ENCODE measurements at places on chromosomes 7 and 10.

GRCh38 chr10:69335063-69335587 is 56.8 kb downstream of the HK1 start:
- peak; percentile 85 for DNase-seq

DNA sequence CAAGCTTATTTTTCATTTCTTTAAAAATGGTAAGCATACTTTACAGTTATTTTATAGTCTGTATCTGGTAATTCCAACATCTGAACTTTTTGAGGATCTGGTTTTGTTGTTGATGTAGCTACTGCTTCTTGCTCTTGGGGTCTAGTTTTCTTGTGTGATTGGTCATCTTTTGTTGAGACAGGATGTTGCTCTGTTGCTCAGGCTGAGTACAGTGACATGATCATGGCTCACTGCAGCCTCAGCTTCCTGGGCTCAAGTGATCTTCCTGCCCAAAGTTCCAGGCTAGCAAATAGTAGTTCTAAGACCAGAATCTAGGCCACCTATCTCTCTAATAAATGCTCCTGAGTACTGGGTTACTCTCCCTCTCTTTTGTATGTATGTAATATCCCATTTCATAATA is 75.7 kb downstream of the NRCAM start:
- no peak for DNase-seq

- DNase-seq: no peak
Measured at GRCh38 chr10:27258838-27259812, 18.5 kb upstream of the ACBD5 start.

DNA sequence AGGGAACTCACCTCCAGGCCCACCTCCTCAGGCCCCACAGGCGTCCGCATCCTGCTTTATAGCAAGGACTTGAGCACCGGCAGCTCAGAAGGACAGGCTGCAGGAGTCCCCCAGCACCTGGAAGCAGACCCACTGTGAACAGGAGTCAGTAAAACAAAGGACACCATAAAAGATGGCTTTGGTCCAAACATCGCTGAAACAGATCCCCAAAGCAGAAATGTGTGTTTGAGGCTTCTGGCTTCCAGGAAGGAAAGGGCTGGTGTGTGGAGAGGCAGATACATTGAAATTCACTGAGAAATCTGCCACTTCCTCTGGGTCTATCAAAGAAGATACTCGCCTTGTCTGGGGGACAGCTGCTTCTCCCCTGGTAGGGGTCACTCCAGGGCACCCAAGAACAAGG is 286.2 kb downstream of the PLXNA4 start:
- DNase-seq: no peak

GRCh38 chr7:5827755-5828154 is 46.3 kb upstream of the RNF216 start:
- peak; percentile 19 for DNase-seq

DNA sequence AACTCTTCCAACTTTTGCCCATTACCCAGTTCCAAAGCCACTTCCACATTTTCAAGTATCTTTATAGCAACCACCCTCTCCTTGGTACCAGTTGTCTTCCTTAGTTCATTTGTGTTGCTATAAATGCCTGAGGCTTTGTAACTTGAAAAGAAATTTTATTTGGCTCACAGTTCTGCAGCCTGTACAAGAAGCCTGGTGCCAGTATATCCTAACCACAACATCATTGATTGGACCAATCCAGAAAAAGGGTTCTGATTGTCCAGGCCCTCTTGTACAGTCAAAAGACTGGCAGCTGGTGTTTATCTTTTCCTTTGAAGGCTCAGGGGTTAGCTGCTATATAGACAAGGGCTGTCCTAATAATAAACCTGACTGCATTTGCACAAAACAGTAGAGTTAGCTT is 21.1 kb upstream of the ABCC2 start:
- DNase-seq: no peak

- DNase-seq: no peak
Measured at GRCh38 chr7:31056775-31057346, 4.8 kb downstream of the ADCYAP1R1 start.

- DNase-seq: peak; percentile 8
Measured at GRCh38 chr10:75688506-75689300, 257.3 kb downstream of the LRMDA start.

DNA sequence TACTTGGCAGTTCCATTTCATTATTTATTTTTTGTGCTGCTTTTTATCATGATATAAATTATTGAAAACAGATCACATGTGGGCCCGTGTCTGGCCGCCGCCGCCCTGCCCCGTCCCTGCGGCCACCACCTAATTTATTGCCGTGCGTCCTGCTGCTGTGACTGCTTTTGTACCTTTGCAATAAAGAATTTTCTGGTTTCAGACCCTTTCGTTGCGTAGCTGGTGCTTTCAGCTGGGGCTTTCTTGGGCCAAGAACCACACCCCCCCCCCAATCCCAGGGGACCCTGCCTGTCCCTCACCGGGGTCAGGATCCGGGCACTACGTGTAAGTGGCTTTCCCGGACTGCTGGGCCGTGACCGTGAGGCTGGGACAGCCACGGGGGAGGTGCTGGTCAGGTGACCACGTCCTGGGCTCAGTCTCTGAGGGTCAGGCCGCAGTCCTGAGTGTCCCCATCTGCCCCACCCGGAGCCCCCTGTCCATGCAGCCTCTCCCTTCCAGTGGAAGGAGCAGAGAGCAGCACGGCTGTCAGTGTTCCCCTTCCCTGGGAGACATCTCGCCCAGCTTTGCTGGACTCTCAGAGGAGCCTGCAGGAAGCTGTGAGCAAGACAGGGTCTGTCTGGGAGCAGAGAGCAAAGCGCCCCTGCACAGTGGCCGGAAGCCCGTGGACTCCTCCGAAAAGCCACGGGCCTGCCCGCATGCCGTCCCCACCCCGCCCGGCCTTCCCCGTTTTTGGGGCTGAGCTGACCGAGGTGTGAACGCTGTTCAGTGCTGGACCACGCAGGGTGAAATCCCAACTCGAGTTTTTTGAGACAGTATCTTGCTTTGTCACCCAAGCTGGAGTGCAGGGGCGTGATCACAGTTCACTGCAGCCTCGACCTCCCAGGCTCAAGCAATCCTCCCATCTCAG is 12.6 kb downstream of the MAFK start:
- DNase-seq: no peak

GRCh38 chr10:92242910-92243671 is 47.8 kb downstream of the CPEB3 start:
- peak; percentile 84 for DNase-seq

DNA sequence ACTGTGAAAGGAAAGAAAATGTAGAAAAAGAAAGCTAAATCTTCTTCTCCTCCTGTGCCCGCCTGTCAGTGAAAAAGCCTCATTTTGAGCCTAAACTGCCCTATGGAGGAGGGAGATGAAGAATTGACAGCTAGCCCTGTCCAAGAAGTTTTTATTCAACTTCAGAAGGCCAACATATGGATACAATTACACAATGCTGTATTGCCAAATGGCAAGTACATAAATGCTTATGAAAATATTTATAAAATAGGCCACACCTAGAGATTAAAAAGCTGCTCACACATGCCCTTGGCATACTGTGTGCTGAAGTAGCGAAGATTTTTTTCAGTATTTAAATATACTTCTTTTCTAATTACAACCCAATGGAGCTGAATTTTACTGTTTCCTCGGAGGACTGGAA is 65.1 kb upstream of the NEBL start:
- DNase-seq: peak; percentile 18

GRCh38 chr7:27872356-27873275 is 132.7 kb downstream of the TAX1BP1 start:
- DNase-seq: peak; percentile 30

DNA sequence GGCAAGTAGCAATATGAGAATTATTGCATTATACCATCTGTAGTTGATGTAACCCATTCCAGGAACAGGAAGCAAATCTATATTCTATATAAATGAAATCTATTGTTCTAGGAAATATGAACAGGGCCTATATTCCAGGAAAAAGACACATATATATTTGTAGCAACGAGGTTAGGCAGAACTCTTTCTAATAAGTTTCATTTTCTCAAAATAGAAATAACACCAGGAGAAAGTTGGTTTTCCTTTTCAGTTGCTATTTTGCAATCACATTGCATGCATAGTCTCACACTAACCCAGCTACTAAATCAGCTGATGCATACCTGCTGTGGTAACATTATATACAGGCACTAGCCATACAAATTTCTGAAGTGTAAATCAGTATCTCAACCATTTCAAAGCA is 6.2 kb upstream of the IFIT2 start:
- DNase-seq: peak; percentile 95

DNA sequence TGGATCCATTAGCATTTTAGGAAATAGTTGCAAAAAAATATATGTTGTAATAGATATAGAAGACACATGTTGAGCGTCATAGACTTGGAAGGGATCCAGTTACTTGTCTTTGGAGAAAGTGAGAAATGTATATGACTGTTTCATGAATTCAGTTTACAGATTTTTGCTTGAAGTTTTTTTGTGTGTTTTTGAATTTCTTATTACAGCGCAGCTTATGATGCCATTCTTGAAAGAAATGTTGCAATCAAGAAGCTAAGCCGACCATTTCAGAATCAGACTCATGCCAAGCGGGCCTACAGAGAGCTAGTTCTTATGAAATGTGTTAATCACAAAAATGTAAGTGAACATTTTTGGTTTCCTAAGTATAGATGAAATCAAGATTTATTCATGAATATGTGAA is 98.2 kb downstream of the MAPK8 start:
- peak; percentile 60 for DNase-seq

GRCh38 chr10:57294698-57295097 is 933.6 kb upstream of the ZWINT start:
- DNase-seq: no peak

DNA sequence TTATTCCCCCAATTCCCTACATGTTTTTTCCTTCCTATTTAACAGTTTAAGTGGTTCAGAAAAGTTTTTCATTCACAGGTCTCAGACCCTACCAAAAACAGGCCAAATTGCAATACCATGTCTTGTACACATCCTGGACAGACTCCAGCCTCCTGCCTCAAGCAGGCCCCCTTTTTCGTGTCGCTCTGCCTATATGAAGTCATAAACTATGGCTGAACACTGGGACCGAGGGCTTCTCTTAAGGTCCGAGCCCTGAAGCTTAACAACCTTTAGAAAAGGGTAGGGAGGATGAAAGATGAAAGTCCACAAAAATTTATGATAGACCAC is 1.4 kb downstream of the FBXW4 start:
- peak; percentile 65 for DNase-seq

DNA sequence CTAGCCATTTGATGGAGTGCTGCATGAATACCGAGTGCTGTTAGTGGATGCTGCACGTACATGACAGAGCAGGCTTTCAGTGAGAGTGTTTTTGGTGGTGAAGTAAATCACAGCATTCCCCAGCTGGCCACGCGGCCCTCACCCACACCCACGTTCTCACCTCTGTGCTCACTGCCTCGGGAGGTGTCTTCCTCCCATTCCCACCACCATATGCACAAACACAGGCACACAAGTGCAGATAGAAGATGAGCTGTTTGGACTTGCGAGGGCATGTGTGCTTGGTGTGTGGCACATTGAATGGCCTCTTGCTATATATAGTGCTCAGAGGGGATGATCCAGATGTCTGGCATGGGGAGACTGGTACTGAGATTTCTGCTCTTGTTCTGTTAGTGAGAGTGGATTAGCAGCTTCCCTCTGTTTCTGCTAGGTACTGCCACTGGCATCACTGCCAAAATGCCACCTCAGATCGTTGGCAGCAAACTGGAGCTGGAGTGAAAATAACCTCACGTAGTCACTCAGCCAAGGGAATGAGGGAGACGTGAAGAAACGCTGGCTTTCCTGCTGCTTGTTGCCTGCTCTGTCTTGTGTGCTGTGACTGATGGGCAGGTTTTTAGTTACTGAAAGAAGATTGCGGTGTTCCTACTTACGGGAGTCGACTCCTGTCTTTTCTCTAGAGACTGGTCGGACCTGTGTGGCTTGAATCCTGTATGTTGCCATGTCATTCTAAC is 19.1 kb downstream of the DNAJB6 start:
- DNase-seq: peak; percentile 20

- no peak for DNase-seq
Measured at GRCh38 chr7:40805361-40805760, 670.6 kb downstream of the SUGCT start.

- DNase-seq: peak; percentile 77
Measured at GRCh38 chr7:75879771-75880184, 944 bp downstream of the RHBDD2 start.

DNA sequence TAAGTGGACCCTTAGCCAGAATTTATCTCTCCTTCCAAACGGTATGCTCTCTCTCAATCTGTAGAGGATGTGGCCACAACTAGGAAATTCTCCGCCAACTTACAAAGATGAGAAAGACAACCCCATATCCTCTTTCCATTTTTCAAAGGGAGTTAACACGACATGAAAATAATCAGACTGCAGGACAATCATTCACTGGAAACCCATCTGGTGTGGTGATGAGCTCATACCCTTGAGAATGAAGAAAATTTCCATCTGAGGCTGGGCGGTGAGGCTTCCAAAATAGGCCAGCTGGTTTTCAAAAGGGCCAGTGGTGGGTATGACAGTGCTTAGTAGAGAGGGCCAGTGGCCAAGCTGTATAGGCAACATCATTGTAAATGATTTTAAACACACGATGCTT is 369.6 kb downstream of the FRMD4A start:
- peak; percentile 91 for DNase-seq

DNA sequence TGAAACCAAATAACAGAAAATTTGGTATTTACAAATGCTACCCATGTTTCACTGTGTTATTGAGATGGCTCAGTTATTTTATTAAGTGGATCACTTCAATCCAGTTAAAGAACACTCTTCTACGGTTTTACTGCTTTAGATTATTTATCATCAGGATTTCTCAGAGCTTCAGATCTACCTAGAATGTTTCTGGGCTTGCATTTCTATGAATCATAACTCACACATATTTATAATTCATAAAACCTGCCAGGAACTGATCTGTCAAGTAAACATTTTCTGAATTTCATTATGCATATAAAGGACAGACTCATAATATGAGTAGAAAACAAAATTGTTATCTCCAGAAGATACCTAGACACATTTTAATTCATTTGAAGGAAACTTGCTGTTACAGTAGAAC is 1172.3 kb upstream of the LRRTM3 start:
- no peak for DNase-seq

DNA sequence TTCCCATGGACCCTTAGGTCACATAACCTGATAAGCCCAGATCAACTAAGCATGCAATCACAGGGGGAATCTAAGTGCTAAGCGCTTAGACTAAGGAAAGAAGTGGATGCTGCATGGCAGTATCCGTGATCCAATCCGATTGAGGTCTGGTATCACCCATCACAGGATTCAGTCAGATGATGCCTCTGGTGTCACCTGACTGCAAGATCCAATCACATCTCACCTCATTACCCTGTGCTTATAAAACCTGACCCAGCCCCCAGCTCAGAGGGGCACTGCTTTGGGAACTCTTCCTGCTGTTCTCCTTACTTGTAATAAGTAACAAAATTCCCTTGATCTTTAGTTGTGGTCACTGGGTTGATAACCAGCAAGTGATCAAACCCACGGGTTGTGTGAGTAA is 84.7 kb upstream of the TMEM168 start:
- no peak for DNase-seq

- DNase-seq: no peak
Measured at GRCh38 chr10:100894589-100895294, 18.0 kb upstream of the SLF2 start.

All from choroid plexus epithelial cell (primary cell).